NCI-H446 treated with DMSO at 0.1 percent for 48 hours (cell line): ENCODE measurements at places on chromosomes 4 and X.

- no peak for DNase-seq
These were observed 163.1 kb downstream of the ARAP2 start for GRCh38 chr4:36081185-36081584.

DNA sequence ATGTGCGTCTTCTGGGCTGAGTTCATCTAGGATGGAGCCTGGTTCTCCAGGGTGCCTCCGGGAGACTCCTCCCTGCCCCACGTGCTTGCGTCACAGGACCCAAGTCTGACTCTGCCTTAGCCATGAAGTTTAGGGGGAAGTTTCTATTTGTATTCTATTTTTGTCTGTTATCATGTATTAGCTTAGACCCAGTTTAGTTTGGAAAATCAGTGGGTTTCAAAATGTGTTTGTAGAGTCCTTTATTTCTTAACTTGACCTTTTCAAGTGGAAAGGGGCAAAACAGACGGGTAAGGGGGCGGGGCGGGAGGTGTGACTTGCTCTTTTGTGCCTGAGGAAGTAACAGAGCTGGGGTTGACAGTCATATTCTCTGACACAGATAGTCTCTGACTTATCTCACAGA, 86.0 kb downstream of the HTT start:
- DNase-seq = no peak

GRCh38 chr4:147318586-147318985, 162.3 kb upstream of the EDNRA start:
- no peak for DNase-seq

GRCh38 chr4:37799941-37800554, 26.4 kb upstream of the PGM2 start:
- DNase-seq = no peak

GRCh38 chr4:125849869-125850268, 535.1 kb downstream of the FAT4 start:
- DNase-seq = no peak

GRCh38 chr4:2793586-2794485, 951 bp downstream of the SH3BP2 start:
- no peak for DNase-seq

GRCh38 chr4:156137679-156138473, 184.2 kb upstream of the CTSO start:
- no peak for DNase-seq

GRCh38 chrX:19742826-19743225, 144.6 kb downstream of the SH3KBP1 start:
- no peak for DNase-seq

- DNase-seq = no peak
These were observed 16.1 kb downstream of the NKX3-2 start for GRCh38 chr4:13527981-13528820.

DNA sequence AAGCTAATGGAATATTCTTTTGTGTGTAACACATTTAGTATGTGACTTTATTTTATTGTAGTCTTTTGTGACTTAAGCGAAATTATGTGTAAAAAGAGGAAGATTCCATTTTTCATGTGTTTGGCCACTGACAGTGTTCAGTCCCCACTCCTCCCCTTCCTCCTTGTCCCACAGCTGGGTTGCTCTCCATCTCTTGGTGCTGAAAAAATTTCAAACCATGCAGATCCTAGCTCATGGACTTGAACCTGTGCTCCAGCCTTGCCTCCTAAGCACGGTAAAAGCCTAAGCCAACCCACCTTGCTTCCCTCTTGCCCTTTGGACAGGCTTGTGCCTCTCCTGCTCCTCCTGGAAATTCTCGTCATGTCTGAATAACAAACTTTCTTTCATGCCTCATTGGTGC, 2008.5 kb upstream of the TENM3 start:
- no peak for DNase-seq

DNA sequence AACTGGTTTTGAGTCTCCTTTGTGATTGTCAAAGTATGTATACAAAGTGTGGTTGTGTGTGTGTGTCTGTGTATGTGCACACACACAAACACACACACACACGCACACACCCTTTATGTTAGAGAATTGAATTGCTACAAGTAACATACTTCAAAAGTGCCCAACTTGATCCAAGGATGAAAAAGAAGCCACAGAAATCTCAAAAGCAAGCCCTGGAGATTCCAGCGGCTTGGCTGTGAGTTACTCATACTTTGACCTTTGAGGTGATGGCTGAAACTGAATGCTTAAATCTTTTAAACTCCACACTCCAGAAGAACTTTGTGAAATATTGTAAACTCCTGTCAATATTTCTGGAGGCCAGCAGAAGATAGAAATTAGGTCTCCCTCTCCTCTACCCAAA, 168.4 kb upstream of the NRK start:
- DNase-seq = no peak

GRCh38 chr4:151766691-151767090, 5.9 kb upstream of the GATB start:
- DNase-seq = no peak

- no peak for DNase-seq
These were observed 75.7 kb downstream of the ZFX start for GRCh38 chrX:24225265-24225664.

DNA sequence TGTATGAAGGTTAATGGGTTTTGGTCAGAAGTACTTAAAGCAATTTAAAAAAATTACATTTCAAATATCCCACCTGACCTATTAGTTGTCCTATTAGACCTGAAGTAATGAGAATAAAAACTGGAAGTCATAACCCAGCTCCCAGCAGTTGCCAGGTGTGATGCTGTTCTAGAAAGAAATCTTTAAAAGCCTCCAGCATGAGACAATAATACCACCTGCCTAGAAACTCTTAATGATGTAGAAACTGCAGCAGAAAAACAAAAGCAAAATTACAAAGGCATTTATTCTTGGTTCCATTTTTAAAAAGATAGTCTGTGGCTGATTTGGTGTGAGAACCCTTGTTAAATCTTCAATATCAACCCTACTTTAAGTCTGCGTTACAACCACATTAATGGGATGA, 1137.7 kb upstream of the TENM3 start:
- DNase-seq = no peak

GRCh38 chr4:51963841-51964517, 56.2 kb downstream of the LRRC66 start:
- DNase-seq = no peak

- no peak for DNase-seq
These were observed 294.2 kb upstream of the FTHL17 start for GRCh38 chrX:31366041-31366440.

GRCh38 chrX:97479106-97479890, 595.6 kb downstream of the RPA4 start:
- DNase-seq = no peak

DNA sequence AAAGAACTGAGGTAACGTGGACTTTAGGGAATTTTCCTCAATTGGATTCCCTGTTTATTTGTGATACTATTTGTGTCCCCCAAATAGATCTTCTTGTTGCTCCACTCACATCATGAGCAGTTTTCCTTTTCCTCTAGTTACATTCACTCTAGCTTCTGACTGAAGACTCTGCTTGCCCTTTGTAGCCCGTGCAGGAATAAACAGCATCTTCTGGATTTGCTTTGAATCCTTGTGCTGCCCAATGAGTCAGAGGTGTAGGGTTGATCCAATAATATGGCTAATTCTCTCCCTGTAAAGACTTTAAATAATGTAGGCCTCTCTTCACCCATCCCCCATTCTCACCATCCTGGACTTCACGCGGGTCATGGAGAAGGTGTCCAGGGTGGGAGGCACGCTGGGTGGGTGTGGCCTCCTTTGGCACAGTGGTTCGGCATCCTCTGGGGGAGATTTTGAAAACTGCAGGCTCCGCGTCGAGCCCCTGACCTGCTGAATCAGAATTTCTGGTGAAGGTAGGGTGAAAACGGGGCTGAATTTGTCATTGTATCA, 9.0 kb downstream of the HAND2 start:
- DNase-seq = no peak
